DMS79 (cell line): ENCODE measurements at places on chromosomes 1 and 21.

DNA sequence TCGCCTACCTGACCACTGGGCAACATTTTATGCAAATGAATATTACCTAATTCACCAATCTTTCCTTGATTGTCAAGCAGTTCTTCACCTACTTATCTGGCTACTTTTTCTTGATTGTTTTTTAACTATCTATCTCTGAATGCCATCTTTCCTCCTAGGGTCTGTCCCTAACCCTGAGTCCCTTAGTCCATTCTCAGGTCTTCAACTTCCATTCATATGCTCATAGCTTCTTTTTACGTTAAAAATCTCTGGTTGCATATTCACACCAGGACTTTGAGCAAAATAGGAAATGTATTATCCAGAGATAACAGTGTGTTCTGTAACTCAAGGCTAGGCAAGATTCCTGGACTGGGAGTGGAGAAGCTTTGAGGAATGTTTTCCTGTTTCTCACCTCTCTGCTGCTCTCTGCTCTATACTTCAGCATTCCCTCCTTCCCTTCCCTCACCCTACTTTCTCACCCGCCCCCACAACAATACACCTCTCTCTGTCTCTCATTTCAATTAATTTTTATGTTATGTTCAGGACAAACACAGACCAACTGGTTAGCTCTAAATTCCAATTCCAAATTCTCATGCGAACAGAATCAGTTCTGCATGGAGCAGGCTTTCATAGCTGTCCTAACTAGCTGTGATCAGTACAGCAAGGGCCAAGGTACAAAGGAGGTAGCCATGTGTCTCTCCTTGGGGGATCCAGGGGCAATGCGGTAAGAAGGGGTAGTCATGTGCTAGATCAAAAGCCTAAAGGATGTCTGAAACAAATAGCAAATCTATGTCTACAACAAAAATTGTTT lies 278.4 kb downstream of the USH2A start:
- no peak for DNase-seq

- DNase-seq: no peak
These were observed 1.5 kb downstream of the FPGT start for GRCh38 chr1:74199504-74199903.

DNA sequence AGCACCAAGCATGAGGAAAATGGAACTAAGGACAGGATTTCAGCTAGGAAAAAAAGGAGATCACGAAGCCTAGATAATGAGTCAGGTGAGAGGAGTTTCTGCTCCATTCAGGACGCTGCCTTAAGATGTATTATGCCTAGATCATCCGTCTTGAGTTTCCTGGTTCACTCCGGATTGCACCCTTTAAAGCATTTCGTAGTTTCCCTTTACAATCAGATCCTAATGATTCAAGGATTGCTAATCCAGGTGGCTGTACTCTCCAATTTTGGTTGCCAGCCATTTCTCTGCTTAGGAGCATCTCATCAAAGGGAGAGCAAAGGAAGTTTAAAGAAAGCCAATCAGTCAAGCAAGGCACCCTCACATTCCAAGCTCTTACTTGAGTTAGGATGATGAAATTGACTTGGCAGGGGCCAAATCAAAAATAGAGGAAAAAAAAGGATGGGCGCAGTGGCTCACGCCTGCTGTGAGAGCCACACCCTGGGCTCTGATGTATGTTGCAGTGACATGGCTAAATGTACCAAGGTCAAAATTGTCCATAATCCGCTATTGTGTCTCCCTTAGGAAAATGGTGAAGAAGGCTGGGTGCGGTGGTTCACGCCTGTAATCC lies 156.9 kb upstream of the SOD1 start:
- DNase-seq: no peak

GRCh38 chr1:202133496-202133895 lies 10.8 kb downstream of the GPR37L1 start:
- DNase-seq: no peak

- DNase-seq: no peak
These were observed 246.9 kb downstream of the MATN1 start for GRCh38 chr1:30476476-30476875.

DNA sequence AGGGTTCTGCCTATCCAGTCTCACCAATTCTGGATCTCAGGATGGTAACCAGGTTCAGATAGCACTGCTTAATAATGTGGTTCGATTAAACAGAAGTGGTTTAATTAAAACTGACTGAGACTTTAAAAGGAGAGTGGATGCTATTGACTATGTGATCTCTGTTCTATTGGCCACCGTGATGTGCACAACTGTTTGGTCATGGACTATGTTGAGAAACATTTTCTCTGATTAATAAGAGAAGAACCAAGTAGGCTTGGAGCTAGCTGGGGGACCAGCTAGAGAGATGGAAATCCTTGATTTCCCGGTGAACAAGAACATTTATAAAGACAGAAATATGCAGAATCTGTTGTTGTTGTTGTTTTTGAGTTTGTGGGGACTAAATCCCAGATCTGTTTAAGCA lies 36.5 kb downstream of the DPT start:
- no peak for DNase-seq

DNA sequence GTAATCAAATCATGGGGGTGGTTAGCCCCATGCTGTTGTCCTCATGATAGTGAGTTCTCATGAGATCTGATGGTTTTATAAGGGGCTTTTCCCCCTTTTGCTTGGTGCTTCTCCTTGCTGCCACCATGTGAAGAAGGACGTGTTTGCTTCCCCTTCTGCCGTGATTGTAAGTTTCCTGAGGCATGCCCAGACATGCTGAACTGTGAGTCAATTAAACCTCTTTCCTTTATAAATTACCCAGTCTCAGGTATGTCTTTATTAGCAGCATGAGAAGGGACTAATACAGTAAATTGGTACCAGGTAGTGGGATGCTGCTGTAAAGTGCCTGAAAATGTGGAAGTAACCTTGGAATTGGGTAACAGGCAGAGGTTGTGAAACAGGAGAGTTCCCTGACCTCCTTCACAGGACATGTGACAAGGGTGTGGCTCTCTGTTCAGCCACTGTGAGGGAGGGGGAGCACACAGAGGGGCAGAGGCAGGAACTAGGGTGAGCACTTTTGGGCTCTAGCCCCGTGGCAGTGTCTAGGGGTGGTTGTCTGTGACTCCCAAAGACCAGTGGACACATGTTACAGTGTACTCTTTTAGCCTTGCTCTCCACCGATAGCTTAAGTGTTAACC lies 105.3 kb downstream of the BACH1 start:
- DNase-seq: no peak

GRCh38 chr1:65020774-65021173 lies 54.4 kb upstream of the JAK1 start:
- no peak for DNase-seq

- DNase-seq: no peak
These were observed 85.7 kb upstream of the CXADR start for GRCh38 chr21:17427157-17427556.
